ENCODE measurements at places on chromosomes 4 and X. TPM values are rescaled to one million over a fixed set of nuclear protein-coding genes. Genes with fewer than 3 reads are reported as not detected.

DNA sequence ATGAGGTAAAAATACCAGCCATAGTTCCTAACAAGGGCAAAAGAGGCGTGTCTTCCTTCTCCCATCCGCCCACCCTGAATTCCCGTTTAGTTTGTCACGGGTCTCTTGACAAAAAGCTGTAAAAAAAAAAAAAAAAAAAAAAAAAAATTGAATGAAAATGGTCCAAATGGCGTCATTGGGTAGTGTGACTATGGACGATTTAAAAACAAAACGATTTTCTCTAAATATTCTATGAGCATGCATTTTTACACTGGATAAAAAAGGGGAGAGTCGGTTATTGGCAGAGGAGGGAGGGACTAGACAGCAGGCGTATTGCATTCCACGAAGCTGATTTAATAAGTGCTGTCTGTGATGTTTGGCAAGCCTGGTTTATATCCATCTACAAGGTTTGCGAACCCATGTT, at the start of gene FAM133A:
FAM133A (plus strand) TSS at position 338 of the 403 bp plus-strand sequence. CDS start 35,214 bp downstream, outside the sequence.
- no peak for DNase-seq
- no peaks in the 10 kb centered on the region for H3K36me3 ChIP-seq
- no peaks in the 10 kb centered on the region for H3K27me3 ChIP-seq
- peak within 1 kb of the TSS; percentile 59 for H3K27ac ChIP-seq

DNA sequence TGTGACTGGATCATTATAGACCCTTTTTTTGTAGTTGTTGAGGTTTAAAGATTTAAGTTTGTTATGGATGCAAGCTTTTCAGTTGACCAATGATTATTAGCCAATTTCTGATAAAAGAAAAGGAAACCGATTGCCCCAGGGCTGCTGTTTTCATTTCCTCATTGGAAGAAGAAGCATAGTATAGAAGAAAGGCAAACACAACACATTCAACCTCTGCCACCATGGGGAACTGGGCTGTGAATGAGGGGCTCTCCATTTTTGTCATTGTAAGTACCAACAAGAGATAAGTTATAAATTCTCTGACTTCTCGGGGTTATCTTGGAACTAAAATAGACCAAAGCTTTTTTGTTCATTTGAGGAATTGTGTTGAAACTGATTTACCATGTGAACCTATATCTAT, at the start of gene CYBB:
CYBB (plus strand) TSS at position 203 of the 400 bp plus-strand sequence; CDS start at position 222, 19 bp downstream.
- DNase-seq: peak; percentile 58
- H3K27me3 ChIP-seq: no peaks in the 10 kb centered on the region
- H3K4me3 ChIP-seq: no peak within 1 kb of the TSS
- H3K36me3 ChIP-seq: no peaks in the 10 kb centered on the region

DNA sequence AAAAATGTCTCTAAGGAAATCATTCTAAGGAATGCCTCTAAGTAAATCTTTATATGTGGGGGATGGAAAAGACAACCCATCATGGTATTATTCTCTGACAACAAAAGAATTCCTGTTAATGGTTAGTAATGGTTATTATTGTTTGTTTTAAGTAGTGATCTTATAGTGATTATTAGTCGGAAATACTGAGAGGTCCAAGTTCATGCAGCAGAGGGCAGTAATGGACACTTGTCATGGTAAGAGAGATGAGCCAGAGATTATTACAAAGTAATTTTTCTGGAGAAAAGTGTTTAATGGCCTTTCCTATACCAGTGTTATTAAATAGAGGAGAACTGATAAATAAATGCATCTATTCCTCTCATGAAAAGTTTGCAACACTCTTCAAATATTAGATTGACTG, 8.1 kb upstream of the DKK2 start:
- no peak overlapping the region for H3K4me3 ChIP-seq
- no peaks in the 10 kb centered on the region for H3K4me1 ChIP-seq
- no peaks in the 10 kb centered on the region for H3K27me3 ChIP-seq
- no peaks in the 10 kb centered on the region for H3K36me3 ChIP-seq

Gene ARHGAP24
- 15.8 TPM for total RNA-seq

Gene TRO
- total RNA-seq: 14.0 TPM

DNA sequence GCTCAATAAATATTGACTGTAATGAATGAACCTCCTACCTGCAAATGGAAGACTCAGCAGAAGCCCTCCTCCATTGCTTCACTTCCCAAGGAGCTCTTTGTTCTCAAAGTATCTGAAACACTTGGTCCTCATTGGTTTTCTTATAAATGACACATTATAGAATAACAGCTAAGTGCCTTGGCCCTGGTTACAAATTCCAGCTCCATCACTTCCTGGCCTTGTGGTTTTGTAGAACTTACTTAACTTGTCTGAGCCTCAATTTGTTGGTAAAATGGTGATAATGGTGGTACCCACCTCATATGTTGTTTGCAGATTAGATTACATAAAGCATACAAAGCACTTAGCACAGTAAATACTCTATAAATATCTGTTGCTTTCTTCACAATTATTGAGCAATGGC, 25.2 kb upstream of the SMIM20 start:
- no peaks in the 10 kb centered on the region for H3K27me3 ChIP-seq
- no peak overlapping the region for H3K4me3 ChIP-seq
- no peaks in the 10 kb centered on the region for H3K36me3 ChIP-seq
- H3K4me1 ChIP-seq: no peaks in the 10 kb centered on the region
- H3K27ac ChIP-seq: no peak overlapping the region

GRCh38 chr4:69536980-69537379, 41.3 kb upstream of the UGT2B4 start:
- no peaks in the 10 kb centered on the region for H3K27me3 ChIP-seq
- no peak overlapping the region for H3K27ac ChIP-seq
- no peaks in the 10 kb centered on the region for H3K4me1 ChIP-seq
- no peak for DNase-seq

- no peak for DNase-seq
- H3K27ac ChIP-seq: no peak overlapping the region
- H3K4me3 ChIP-seq: no peak overlapping the region
- H3K27me3 ChIP-seq: no peaks in the 10 kb centered on the region
- no peaks in the 10 kb centered on the region for H3K36me3 ChIP-seq
- H3K4me1 ChIP-seq: no peaks in the 10 kb centered on the region
These were observed 42.1 kb upstream of the IL1RAPL2 start for GRCh38 chrX:104523858-104524257.

GRCh38 chrX:18401848-18402213, 23.6 kb upstream of the CDKL5 start:
- no peak overlapping the region for H3K4me3 ChIP-seq
- H3K27me3 ChIP-seq: no peaks in the 10 kb centered on the region
- DNase-seq: no peak
- no peak overlapping the region for H3K27ac ChIP-seq
- H3K4me1 ChIP-seq: no peaks in the 10 kb centered on the region

- H3K27me3 ChIP-seq: no peaks in the 10 kb centered on the region
- H3K27ac ChIP-seq: no peak overlapping the region
- H3K4me3 ChIP-seq: no peak overlapping the region
- H3K36me3 ChIP-seq: no peaks in the 10 kb centered on the region
- no peak for DNase-seq
These were observed 81.9 kb upstream of the HPGD start for GRCh38 chr4:174604198-174604597.

- no peaks in the 10 kb centered on the region for H3K4me1 ChIP-seq
- H3K36me3 ChIP-seq: no peaks in the 10 kb centered on the region
- DNase-seq: no peak
- no peak overlapping the region for H3K27ac ChIP-seq
- H3K27me3 ChIP-seq: no peaks in the 10 kb centered on the region
These were observed 404.8 kb downstream of the EPHA5 start for GRCh38 chr4:65265526-65265925.

Gene MGARP
- not detected for total RNA-seq

Gene SNCA
- total RNA-seq: 1.2 TPM

DNA sequence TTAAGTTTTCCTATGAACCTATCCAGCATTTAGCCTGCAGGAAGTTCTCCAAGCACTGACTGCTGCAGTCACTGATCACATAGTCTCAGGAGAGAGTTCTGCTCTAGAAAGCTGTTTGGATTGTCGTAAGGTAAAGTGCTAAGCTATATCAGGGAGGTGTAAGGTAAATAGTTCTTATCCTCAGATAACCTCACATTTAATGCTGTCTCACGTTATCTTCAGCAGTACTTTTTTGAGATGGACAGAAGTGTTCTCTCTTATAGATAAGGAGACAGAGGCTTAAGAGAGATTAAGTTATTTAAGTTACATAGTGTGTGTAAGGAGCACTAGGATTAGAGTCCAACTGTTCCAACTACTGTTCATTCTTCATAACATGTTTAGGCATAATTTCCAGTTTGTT, 77.9 kb downstream of the STIM2 start:
- DNase-seq: no peak
- H3K4me3 ChIP-seq: no peak overlapping the region
- no peak overlapping the region for H3K27ac ChIP-seq
- H3K4me1 ChIP-seq: peaks cover 5% of the 10 kb centered on the region
- H3K27me3 ChIP-seq: no peaks in the 10 kb centered on the region
- no peaks in the 10 kb centered on the region for H3K36me3 ChIP-seq

Gene RPA4
- 5.0 TPM for total RNA-seq

Gene EIF2S3
- 52.1 TPM for total RNA-seq

GRCh38 chr4:41106081-41106480, 108.3 kb downstream of the APBB2 start:
- no peaks in the 10 kb centered on the region for H3K4me1 ChIP-seq
- no peak overlapping the region for H3K27ac ChIP-seq
- DNase-seq: no peak
- no peak overlapping the region for H3K4me3 ChIP-seq
- H3K27me3 ChIP-seq: no peaks in the 10 kb centered on the region

DNA sequence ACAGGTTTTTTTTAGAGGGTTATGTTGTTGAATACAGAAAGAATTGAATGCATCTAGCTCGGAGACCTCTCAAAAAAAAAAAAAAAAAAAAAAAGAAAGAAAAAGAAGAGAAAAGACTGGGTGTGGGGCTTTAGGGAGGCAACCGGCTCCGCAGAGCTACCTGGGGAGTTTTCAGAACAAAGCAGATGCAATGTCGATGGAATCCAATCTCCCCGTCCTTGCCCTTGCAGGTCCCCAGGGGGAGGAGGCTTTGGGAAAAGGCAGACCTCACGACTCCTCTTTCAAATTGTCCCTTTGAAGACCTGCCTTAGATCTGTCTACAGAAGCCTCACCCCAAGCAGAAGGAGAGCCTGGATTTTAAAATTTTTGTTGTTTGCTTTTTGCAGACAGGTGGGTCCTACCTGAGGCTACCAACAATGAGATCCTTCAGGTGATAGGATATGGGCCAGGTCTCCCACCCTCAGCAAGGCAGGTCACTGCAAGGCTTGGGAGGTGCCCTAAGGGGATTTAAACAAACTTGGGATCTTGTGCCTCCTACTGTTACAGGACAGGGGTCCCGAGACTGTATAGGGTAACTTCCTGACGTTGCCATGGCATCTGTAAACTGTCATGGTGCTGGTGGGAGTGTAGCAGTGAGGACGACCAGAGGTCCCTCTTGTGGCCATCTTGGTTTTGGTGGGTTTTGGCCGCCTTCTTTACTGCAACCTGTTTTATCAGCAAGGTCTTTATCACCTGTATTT, 75.2 kb upstream of the PRKX start:
- no peaks in the 10 kb centered on the region for H3K4me1 ChIP-seq
- no peak overlapping the region for H3K4me3 ChIP-seq
- H3K36me3 ChIP-seq: no peaks in the 10 kb centered on the region
- no peak for DNase-seq
- H3K27ac ChIP-seq: no peak overlapping the region

GRCh38 chr4:146647615-146648460, 9.1 kb downstream of the POU4F2 start:
- DNase-seq: no peak
- H3K27me3 ChIP-seq: peaks cover 20% of the 10 kb centered on the region
- H3K36me3 ChIP-seq: no peaks in the 10 kb centered on the region
- H3K4me3 ChIP-seq: no peak overlapping the region
- no peak overlapping the region for H3K27ac ChIP-seq

Gene ERCC6L
- 0.18 TPM for total RNA-seq

DNA sequence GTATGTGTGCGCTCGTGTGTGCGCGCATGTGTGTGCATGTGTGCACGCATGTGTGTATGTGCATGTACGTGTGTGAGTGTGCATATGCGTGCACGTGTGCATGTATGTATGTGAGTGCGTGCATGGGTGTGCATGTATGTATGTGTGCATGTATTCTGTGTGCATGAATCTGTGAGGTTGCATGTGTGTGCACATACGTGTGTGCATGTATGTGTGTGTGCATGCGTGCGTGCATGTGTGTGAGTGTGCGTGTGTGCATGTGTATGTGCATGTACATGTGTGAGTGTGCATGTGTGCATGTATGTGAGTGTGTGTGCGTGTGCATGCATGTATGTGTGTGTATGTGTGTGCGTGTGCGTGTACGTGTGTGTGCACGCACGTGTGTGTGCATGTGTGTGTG, 241.5 kb downstream of the SHOX start:
- no peaks in the 10 kb centered on the region for H3K27me3 ChIP-seq
- H3K36me3 ChIP-seq: no peaks in the 10 kb centered on the region
- no peaks in the 10 kb centered on the region for H3K4me1 ChIP-seq
- H3K27ac ChIP-seq: no peak overlapping the region

Gene RS1
- not detected for total RNA-seq

GRCh38 chr4:178577933-178578332, 1135.7 kb upstream of the AGA start:
- no peak for DNase-seq
- no peaks in the 10 kb centered on the region for H3K36me3 ChIP-seq
- H3K27ac ChIP-seq: no peak overlapping the region

Gene SLC2A9
- 23.8 TPM for total RNA-seq

DNA sequence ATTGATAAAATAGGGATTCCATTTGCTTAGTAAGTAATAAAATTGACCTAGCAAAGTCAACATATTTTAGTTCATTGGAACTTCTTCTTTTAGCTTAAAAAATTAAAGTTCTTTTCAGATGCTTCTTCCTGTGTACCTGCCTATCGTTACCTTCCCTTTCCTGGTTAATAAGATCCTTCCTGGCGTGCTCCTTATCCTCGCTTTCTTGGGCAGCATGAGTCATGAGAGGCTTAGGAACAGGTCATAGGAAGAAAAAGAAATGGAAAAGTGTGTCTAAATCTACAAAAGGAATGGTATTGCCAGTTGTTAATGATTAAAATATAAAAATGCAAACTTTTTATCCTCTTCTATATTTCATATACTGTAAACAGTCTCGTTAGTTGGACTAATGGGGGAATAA, 170.3 kb downstream of the DCTD start:
- no peak overlapping the region for H3K4me3 ChIP-seq
- no peaks in the 10 kb centered on the region for H3K4me1 ChIP-seq
- no peak for DNase-seq

- no peak for DNase-seq
- H3K4me3 ChIP-seq: peak overlapping the region; percentile 31
- H3K27ac ChIP-seq: peak overlapping the region; percentile 35
- no peaks in the 10 kb centered on the region for H3K36me3 ChIP-seq
These were observed 326.0 kb upstream of the F9 start for GRCh38 chrX:139204571-139204897.

DNA sequence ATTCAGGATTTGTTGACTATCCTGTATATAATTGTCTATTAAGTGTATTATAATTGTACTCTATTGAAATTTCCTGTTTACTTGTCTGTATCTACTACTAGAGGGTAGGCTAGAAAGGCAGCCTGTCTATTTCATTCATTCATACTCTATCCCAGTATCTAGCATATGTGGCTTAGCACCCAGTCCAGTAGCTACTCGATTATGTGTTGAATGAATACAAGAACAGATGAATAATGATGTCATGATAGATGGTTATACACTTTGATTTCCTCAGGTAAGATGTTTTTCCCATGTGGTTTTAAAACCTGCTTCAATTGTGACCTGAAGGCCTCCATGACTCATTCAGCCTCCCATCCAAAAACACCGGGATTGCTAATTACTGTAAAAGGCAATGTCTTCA, 68.0 kb downstream of the IL21 start:
- H3K4me3 ChIP-seq: no peak overlapping the region
- no peaks in the 10 kb centered on the region for H3K4me1 ChIP-seq
- H3K36me3 ChIP-seq: no peaks in the 10 kb centered on the region

Gene ZNF141
- 27.5 TPM for total RNA-seq

Gene WDR17
- total RNA-seq: 1.7 TPM

Data from Peyer's patch (tissue), 4 donors.